ENCODE measurements at places on chromosomes 7 and 10.
A peak's percentile ranks its signal among the peaks of the same experiment; 100 is the strongest.

- DNase-seq: no peak
Measured at GRCh38 chr7:452226-452751, 67.4 kb downstream of the PDGFA start.

GRCh38 chr10:3172081-3172445, 519 bp downstream of the PITRM1 start:
- DNase-seq: no peak

DNA sequence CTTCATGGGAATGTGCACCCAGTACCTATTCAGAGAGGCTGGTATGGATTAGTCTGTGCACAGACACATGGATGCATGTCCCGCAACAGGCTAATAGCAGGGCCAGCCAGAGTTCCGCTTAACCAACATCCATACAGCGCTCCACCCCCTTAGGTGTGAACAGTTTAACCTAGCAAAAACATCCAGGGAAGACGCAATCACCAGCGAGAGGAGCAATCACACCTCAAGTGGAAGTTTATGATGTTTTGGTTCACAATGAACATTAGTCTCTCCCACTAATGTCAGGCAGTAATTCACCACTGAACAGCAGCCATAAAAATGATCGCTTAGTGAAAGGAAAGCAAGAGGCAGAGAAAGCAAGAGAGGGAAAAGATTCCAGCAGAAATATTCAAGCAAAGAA, 91.1 kb downstream of the PLXNA4 start:
- DNase-seq: peak; percentile 16

DNA sequence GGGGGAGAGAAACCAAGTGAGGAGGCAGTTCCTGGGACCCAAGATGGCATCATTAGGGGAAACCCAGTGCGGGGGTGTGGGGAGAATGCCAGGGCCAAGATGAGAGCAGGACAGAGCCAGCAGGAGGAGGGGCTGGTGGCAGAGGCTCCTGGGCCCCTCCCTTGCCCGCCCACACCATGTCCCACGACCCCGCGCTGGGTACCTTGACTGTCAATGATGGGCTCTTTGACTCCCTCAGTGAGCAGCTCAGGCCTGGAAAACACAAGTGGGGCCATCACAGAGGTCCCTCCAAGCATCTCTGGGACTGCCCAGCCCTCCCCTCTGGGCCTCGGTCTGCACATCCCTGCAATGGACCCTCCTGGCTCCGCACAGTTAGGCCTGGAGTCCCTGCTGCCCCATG, 75.4 kb downstream of the RABGEF1 start:
- no peak for DNase-seq

DNA sequence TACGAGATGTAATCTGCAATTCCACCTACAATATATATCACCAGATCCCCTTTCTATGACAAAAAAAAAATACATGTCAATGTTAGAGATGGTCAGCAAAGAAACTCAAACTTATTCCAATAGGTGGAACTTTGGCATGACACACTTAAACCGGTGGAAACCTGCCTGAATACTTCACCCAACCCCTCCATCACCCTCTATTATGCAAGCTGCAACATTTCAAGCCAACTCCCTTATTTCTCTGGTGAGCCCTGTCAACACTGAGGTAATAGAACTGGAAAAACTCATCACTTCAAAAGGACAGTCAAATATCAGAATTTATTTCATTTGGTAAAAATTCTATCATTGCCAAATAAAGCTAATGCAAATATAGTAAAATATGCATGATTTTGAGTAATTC, 3.6 kb downstream of the ZNF438 start:
- no peak for DNase-seq

- no peak for DNase-seq
Measured at GRCh38 chr10:76778914-76779795, 858.5 kb downstream of the KCNMA1 start.

DNA sequence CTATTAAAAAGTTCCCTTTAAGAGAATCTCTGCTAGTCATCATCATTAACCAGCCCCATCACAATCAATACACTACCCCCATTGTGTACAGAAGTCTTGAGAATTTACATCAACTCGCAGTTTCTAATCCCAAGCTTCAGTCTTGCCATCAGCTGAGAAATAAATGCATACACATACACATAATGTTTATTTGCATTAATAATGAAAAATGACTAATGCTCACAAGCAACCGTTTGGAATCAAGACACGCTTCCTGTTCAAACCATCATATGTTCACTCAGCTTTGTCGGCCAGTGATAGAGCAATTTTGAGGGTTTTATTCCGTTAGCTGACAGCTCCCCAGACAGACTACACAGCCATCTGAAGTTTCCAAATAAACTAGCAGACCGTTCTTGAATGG, 287.1 kb downstream of the SFMBT2 start:
- no peak for DNase-seq

GRCh38 chr7:108347616-108348015, 108.6 kb downstream of the NRCAM start:
- no peak for DNase-seq

DNA sequence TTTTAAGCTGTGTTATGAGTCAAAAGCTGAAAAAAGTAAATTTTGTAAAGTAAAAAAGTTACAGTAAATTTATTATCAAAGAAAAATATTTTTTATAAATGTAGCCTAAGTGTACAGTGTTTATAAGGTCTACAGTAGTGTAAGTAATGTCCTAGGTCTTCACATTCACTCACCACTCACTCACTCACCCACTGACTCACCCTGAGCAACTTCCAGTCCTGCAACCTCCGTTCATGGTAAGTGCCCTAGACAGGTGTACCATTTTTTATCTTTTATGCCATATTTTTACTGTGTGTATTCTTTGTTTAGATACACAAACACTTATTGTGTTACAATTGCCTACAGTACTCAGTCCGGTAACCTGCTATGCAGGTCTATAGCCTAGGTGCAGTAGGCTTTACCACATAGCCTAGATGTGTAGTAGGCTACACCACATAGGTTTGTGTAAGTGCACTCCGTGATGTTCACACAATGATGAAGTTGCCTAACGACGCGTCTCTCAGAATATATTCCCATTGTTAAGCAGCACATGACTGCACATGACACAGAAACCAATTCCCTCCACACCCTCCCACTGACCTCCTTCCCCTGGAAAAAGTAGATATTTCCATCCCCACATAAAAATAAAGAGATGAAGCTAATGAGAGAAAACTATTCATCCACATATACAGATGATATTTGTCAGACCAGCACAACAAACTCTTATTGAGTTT, 44.8 kb upstream of the FGL2 start:
- no peak for DNase-seq

- no peak for DNase-seq
Measured at GRCh38 chr7:74511345-74511744, 57.6 kb downstream of the GTF2IRD1 start.

DNA sequence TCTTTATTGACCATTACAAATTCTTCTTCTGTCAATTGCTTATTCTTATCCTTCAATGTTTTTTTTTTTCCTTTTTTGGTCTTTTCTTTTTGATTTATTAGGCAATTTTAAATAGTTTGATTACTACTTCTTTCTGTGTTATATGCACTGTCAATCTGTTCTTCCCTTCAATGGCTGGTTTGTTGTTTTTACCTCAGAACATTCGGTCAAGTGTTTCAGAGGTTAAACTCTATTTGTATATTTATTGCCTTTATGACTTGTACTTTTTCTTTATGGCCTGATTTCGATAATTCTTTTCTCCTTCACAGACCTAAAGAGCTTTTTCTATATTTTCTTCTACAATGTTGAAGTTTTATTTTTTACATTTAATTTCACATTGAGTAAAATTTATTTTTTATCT, 171.5 kb upstream of the AKR1E2 start:
- DNase-seq: no peak

- DNase-seq: no peak
Measured at GRCh38 chr10:72242675-72243074, 26.6 kb upstream of the ASCC1 start.

- DNase-seq: no peak
Measured at GRCh38 chr7:37786741-37787569, 61.4 kb upstream of the NME8 start.

- DNase-seq: no peak
Measured at GRCh38 chr10:5633166-5633749, 33.1 kb downstream of the ASB13 start.

All from NCI-H774 (cell line).